Mesothelial cell of epicardium (in vitro differentiated cells): ENCODE measurements at places on chromosomes 1 and 21.

GRCh38 chr1:180815188-180815587 lies 97.5 kb upstream of the KIAA1614 start:
- no peak for DNase-seq

GRCh38 chr1:38094711-38095290 lies 48.2 kb upstream of the POU3F1 start:
- no peak for DNase-seq

DNA sequence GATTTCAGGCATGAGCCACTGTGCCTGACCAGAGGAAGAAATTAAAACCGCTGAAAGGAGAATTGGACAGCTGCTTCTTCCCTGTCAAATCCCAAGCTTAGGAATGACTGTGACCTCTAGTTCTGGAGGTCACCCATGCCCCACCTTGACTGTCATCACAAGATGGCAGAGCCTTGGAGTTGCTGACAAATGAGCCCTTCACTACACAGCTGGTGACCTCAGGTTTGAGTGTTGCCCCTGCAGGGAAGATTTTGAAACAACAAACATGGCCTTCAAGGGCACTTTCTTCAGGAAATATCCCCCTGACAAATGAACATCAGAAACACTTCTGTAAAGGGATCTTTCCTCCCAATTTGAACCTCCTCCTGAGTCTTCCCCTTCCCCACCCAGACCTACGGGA lies 6.9 kb upstream of the SLC45A3 start:
- DNase-seq = no peak

GRCh38 chr1:226001963-226002666 lies 3.0 kb upstream of the SDE2 start:
- no peak for DNase-seq

DNA sequence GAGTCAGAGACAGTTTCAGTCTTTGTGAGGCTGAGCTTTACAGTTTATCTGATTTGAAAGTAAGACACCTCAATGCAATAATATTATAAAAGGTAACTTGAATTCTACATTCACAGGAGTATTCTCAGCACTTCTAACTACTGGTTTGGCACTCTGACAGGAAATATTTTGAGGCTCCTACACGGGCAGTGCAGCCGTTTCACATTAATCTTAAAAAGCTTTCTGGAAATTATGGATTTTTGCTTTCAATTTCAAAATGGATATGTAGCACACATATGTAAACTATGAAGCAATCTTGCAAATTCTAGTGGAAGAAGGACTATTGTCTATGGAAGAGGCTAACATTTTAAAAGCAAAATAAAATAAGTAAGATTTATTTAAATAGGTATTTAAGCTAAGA lies 262.9 kb upstream of the SNX7 start:
- DNase-seq = no peak

GRCh38 chr1:169951108-169951507 lies 57.4 kb upstream of the SCYL3 start:
- no peak for DNase-seq

- DNase-seq = no peak
Measured at GRCh38 chr1:17575797-17576518, 36.5 kb downstream of the ARHGEF10L start.

DNA sequence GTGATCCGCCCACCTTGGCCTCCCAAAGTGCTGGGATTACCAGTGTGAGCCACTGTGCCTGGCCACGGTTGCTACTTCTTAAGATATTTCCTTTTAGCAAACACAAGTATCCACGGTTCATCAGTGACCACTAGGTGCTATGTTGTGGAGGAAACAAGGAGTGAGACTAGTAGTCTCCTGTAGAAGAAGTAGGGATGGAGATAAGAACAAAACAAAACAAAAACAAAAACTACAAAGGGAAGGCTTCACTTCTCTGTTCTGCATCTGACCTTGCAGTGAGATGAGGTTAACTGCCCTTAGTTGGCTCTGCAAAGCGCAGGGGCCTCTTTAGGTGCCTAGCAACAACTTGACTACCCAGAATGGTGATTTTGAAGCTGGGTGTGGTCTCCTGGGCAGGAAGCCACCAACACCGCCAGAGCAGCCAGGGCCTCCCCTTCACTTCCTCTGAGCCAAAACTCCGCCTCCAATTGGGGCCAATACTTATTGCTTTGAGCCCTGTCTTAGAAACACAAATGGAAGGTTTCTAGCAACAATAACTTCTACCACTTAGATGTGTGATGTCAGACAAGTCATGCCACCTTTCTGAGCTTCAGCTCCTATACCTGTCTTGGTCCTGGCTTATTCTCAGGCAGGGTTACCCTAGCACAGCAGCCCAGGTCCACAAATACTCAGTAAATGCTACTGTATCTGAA lies 12.8 kb upstream of the CDC42 start:
- no peak for DNase-seq

- DNase-seq = no peak
Measured at GRCh38 chr1:238951809-238952208, 434.6 kb upstream of the CHRM3 start.

GRCh38 chr1:186188736-186189135 lies 186.3 kb downstream of the TPR start:
- DNase-seq = no peak

- no peak for DNase-seq
Measured at GRCh38 chr1:232837087-232837486, 31.9 kb downstream of the MAP10 start.

- no peak for DNase-seq
Measured at GRCh38 chr1:149916898-149917252, 769 bp downstream of the SV2A start.

GRCh38 chr1:36269408-36269838 lies 36.7 kb upstream of the SH3D21 start:
- DNase-seq = no peak

DNA sequence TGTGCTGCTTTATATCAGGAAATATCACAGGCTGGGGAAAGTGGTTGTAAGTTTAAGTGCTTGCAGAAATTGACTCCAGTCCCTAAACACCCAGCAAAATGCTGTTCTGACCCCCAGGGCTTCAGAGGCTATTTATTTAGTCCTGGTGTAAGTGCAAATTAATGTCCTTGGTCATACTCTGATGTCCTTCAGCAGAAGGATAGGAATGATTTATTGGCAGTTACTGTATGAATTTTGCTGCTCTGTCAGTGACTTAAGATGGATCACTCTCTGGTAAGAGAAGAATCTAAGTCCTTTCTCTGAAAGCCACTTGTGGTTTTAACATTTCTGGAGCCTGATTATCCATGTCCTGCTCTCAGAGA lies 21.9 kb downstream of the FAM20B start:
- no peak for DNase-seq
